Brain microvascular endothelial cell (primary cell): ENCODE measurements at places on chromosomes 12 and 14.

- DNase-seq, result no peak
These were observed 472.0 kb downstream of the RGS6 start for GRCh38 chr14:72404106-72404774.

GRCh38 chr14:61109288-61109687, 128.2 kb downstream of the SLC38A6 start:
- DNase-seq, result no peak

- DNase-seq, result no peak
These were observed 552.6 kb upstream of the ATP2B1 start for GRCh38 chr12:90261283-90261682.

- no peak for DNase-seq
These were observed 36.3 kb upstream of the NTF3 start for GRCh38 chr12:5395443-5396271.

DNA sequence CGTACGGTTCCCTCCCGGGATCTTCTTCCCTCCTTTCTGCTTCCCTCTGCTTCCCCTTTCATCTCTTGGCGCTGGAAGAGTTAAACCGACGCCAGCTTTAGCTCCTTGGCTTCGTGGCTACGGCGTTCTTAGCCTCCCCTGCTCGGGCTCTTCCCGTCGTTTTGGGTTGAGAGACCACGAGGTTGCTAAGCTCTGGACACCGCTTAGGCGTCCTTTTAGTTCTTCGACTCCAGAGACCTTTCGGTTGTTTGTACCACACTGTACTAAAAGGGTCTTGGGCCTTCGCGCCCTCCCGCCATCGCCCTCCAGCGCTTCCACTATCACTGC, 545 bp downstream of the CPSF2 start:
- DNase-seq, result peak; percentile 18

GRCh38 chr14:100762901-100763300, 36.2 kb downstream of the DLK1 start:
- DNase-seq, result no peak

DNA sequence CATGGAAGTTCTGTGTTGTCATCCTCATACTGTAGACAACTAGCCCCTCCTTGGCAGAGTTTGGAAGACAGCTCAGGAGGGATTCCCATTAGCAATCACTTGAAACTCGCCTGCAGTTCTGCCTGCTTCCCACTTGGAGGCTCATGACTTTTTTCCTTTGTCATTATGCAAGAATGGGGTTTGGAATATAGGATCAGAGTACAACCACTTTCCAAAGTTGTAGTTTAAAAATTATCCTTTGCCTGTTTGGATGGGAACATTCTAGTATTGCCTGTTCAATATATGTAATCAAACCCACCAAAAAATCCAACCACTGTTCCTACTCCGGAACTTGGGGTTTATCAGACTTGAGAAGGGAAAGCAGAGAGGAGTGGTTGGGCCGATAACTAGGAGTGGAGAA, 2.1 kb upstream of the GPD1 start:
- DNase-seq, result no peak

- no peak for DNase-seq
These were observed 39.3 kb upstream of the TMCC3 start for GRCh38 chr12:94689646-94690036.

GRCh38 chr14:21866479-21866878, 192.9 kb upstream of the OR4E1 start:
- DNase-seq, result peak; percentile 40

- peak; percentile 61 for DNase-seq
These were observed 101.2 kb upstream of the ATF7IP start for GRCh38 chr12:14264316-14264715.

GRCh38 chr12:96070670-96071279, 35.4 kb upstream of the LTA4H start:
- DNase-seq, result no peak

GRCh38 chr12:18992336-18992735, 137.2 kb upstream of the PLEKHA5 start:
- no peak for DNase-seq

DNA sequence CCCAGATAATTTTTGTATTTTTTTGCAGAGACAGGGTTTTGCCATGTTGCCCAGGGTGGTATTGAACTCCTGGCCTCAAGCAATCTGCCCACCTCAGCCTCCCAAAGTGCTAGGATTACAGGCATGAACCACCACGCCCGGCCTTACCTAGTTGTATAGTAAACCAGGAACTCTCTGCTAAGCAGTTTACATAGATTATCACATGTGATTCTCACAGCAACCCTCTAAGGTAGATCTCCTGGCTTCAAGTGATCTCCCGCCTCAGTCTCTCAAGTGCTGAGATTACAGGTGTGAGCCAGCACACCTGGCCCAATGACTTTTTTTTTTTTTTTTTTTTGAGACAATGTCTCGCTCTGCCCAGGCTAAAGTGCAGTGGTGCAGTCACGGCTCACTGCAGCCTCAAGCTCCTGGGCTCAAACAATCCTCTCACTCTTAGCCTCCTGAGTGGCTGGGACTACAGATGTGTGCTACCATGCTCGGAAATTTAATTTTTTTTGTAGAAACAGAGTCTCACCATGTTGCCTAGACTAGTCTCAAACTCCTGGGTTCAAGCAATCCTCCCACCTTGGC, 26.0 kb upstream of the ATP2A2 start:
- DNase-seq, result no peak

GRCh38 chr12:82149045-82149444, 209.1 kb downstream of the CCDC59 start:
- no peak for DNase-seq

DNA sequence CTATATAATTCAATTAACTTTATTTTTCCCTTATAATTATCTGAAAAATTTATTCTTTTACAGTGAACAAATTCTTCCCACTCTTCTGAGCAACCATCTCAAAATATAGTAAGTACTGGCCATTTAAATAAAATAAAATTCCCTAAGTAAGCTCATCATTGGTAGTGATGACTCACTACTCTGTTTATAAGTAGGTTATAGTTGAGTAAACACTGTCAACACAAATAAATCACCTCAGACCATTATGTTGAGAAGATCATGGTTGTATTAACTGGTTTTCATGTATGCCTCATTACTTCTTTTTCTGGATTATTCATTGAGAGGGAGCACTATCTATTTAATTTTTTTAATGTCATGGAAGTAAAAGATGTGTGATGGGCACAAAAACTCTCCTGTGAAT, 220.5 kb downstream of the SEC23A start:
- no peak for DNase-seq

DNA sequence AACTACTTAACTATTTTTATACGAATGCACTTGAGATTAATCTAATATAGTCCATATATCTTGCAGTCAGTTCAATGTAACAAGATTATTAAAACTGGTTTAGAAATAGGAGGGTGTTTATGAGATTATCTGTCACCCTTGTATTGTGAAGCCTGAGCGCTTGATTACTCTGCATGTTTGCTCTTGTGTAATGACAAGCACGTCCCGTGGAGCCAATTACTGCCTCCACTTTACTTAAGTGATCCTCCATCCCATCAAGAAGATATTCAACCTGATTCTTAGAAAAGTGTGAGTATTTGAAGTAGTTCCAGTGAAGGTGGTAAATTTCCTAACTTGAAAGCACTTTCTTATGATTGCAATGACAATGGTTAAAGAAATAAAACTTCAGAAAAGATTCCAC, 415.2 kb upstream of the GARIN6 start:
- no peak for DNase-seq

DNA sequence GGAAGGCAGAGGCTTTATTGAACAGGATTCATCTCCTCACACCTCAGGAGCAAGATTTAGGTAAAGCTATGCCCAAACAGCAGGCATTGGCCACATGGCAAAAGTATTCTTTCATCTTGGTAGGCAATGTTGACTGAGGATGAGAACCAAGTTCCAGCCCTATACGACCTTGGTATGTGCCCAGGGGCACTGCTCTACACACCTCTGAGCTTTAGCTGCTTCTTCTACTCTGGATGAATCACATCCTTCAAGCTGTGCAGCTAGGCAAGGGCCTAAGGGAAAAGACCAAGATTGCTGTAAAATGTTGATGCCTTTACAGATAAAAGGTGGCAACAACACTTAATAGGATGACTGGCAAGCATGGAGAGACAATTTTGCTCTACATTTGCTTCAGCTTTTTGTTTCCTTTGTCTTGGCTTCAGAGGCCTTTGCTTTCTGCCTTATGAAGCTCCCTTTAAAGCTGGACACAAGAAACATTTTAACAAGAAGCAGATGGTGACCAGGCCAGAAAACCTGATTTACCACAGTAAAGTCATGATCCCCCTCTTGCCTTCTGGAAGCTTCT, 183.3 kb upstream of the KITLG start:
- DNase-seq, result no peak

DNA sequence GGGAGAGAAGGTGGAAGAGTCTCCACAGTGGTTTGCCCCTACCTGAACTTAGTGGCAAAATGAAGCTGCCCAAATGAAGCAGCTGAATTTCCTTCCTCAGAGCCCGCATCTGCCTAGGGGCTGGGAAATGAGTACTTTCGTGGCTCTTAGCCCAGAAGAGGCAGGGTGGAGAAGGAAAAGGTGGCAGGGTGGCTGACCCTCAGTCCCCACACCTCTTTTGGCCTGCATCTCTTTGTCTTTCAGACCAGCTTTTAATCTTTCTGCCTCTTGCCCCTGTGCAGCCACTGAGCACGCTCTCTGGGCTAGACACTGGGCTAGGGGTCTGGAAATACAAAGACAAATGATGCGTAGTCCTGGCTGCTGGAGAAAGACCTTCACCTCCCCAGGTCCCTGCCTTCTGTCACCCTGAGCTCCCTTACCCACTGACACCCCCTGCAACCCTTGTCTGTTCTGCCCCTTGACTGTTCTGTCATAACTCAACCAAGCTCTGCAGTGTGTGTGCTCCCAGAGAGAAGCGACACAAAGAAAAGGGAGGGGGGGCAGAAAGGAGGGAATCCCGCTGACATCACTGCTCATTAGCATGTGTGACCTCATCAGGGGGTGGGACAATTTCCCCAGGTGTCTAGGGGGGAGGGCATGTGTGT, 371 bp upstream of the REM2 start:
- DNase-seq, result peak; percentile 42

GRCh38 chr14:61472011-61472672, 150.8 kb downstream of the PRKCH start:
- DNase-seq, result peak; percentile 98

DNA sequence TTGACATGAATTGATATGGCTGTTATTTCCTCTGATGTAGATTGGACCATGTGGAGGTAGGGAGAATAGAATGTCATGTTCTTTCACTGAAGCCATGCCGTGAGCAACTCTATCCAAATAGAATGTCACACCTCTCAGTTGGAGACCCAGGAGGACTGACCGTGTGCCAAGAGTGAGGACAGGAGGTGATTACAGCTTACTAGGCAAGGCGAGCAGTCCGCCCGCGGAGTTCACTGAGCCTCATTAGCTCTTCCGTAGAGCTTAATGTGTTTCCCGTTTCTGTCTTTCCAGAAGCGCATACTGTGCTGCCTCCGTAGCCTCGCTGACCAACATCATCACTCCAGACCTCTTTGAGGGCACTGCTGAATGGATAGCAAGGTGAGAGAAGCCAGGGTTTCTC, 45.6 kb downstream of the FNTB start:
- no peak for DNase-seq

- peak; percentile 43 for DNase-seq
These were observed at the start of gene CDKL1 for GRCh38 chr14:50396631-50397389. TSS of gene CDKL1 (minus strand) at chr14:50396881. CDS start at chr14:50395868, 1,013 bp downstream.

DNA sequence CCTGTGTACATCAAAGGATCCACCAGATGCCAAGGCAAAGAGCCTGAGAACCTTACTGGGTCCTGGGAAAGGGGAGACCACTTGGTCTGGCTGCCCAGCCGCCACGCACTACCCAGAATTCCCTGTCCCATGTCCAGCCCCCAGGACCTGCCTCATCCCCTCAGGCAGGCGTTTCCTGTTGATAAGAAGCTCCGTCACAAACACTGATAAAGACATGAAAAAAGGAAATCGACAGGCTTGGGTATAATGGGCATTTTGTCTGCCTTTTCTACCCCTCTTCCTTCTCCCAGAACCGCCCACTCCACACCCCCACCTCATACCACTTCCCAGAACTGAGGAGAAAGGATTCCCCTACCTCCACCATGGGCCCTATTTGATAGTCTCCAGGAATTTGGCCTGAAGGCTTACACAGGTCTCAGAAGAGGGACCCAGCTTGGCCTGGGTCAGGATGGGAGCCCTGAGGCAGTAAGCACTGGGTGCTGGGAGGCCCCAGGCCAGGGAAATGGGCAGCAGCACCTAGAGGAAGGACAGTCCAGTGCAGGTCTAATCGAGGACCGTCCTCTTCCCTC, 18.8 kb downstream of the ACVRL1 start:
- DNase-seq, result no peak

GRCh38 chr12:27398466-27398865, 48.1 kb upstream of the SMCO2 start:
- no peak for DNase-seq

DNA sequence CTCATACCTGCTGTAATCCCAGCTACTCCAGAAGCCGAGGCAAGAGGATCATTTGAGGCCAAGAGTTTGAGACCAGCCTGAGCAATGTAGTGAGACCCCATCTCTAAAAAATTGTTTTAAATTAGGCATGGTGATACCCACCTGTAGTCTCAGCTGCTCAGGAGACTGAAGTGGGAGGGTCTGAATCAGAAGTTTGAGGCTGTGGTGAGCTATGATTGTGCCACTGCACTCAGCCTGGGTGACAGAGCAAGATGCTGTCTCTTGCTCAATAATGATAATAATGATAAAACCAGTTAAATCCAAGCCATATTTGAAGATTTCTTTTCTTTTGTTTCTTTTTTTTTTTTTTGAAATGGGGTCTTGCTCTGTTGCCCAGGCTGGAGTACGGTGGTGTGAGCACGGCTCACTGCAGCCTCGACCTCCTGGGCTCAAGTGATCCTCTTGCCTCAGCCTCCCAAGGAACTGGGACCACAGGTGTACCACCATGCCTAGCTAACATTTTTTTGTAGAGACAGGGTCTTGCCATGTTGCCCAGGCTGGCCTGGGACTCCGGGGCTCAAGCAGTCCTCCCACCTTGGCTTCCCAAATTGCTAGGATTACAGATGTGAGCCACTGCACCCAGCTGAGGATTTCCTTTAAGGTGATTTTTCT, 12.8 kb downstream of the PSMA6 start:
- no peak for DNase-seq

GRCh38 chr14:90518941-90519256, 122.1 kb downstream of the CALM1 start:
- DNase-seq, result no peak

- no peak for DNase-seq
These were observed 2.5 kb upstream of the PCNX4 start for GRCh38 chr14:60089221-60089620.

DNA sequence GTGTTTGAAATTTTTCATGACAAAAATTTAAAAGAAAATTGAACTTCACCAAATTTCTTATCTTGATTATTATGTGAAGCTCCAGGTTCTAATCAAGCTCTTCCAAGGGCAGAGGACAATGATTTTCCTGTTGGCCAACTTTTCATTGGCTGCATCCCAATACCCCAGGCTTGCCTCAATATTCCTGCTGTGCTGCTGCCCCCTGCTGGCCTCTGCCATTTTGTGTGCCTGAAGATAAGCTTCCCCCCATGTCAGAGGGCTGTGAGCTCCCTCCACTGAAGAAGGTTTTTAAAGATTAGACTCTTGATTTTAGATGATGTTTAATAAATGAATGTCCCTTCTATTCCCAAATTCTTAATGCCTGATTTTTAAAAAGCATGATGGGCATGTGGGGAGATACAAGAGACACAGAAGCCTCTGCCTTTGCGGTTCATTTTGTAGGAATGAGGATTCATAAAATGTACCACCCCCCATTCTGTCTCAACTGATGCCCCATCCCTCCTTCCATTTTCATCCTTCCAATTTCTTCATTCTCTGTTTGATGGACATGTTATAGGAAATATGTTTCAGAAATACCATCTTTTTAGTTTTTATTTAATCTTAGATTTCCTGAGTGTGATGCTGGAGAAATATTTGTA, 76.7 kb upstream of the RGS6 start:
- DNase-seq, result peak; percentile 73

- no peak for DNase-seq
These were observed 157.6 kb upstream of the LRFN5 start for GRCh38 chr14:41449066-41449465.

- peak; percentile 0 for DNase-seq
These were observed 1519.3 kb upstream of the TMEM132C start for GRCh38 chr12:126747530-126748149.
